ENCODE measurements at places on chromosomes 3 and 15.
A peak's percentile ranks its signal among the peaks of the same experiment; 100 is the strongest.

DNA sequence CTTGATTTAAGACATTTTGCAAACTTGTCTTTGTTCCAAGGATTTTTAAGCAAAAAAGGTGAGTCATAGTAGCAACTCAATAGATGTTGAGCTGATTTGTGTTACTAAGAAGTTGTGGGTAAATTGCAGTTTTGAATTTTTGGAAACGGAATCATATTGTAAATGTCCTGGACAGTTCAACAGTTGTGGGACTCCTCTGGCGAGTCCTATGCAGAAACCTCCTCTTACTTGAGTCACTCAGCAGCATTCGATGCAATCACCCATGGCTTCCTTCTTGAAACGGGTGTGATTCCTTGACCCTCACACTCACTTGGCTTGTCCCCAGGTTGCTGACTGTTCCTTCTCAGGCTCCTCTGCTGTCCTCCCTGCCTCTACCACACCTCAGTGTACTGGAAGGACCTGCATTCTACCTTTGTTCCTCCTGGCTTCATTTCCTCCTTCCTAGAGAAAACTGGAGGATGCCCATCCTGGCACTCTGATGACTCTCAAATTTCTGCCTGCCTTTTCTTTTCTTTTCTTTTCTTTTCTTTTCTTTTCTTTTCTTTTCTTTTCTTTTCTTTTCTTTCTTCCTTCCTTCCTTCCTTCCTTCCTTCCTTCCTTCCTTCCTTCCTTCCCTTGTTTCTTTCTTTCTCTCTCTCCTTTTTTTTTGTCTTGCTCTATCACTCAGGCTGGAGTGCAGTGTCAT, 52.8 kb upstream of the DGKG start:
- peak; percentile 62 for DNase-seq

GRCh38 chr3:185927501-185928200, 10.2 kb downstream of the TRA2B start:
- DNase-seq = no peak

DNA sequence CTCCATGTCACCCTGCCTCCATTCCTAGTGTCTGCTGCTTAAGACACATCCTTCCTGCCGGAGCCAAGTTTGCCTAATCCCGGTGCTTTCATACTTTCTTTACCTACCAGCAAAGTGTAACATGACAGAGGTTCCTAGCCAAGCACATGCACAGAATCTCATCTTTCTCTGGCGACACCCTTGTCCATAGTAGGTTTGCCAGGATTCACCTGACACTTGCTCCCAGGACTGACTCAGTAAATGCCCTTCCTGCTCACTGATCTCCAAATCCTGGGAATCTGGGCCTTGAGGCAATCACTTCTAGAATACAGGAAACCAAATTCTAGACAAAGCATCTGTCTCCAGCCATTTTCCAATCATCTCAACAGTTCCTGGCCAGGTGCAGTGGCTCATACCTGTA, 10.2 kb upstream of the NR2E3 start:
- DNase-seq = no peak

DNA sequence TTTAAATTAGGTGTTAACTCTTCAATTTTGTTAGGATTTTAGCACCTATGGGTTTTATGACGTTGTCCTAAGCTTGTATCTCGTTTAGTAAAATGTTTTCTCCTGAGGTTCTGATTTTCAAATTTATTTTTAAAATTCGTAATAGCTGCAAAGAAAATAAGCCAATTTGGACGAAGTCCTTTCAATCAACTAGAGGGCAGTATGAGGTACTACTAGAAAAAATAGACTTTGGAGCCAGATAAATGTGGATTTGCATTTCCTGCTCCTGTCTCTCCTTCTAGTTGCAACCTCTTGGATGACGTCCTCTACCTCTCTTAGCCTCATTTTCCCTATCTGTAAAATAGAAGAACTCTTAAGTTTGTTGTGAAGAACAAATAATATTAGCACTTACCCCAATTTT, 81.1 kb downstream of the SLTM start:
- DNase-seq = no peak

- DNase-seq = no peak
These were observed 162.1 kb upstream of the LYSMD4 start for GRCh38 chr15:99895189-99895955.

DNA sequence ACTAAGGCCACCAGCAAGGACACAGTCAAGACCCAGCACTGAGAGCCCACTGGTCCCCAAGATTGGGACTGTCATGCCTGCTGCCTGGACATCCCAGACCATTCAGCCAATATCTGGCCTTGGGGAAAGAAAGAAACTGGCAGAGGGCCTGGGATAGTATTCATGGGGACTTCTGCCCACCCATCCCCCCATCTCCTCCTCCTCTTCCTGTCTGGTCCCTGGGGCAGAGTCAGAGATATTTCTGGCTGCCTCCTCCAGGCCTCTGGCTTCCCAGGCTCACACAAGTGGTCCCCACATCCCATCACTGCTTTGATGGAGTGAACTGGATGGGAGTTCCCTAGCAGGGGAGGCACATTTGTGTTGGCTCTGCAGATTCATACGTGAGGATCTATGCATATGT, 4.2 kb upstream of the RASL12 start:
- peak; percentile 58 for DNase-seq

DNA sequence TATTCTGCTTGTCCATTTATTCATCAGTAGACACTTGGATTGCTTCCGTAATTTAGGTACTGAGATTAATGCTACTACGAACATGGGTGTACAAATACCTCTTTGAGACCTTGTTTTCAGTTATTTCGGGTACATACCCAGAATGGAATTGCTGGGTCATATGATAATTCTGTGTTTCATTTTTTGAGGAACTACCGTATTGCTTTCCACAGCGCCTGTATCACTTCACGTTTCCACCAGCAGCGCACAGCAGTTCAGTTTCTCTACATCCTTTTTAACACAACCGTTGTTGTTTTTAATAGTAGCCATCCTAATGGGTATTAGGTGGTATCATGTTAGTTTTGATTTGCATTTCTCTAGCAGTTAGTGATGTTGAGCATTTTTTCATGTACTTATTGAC, 9.5 kb downstream of the PAK2 start:
- DNase-seq = no peak

- DNase-seq = no peak
These were observed 63.2 kb upstream of the LPP start for GRCh38 chr3:188090620-188091309.

GRCh38 chr3:62723166-62723913, 151.9 kb downstream of the CADPS start:
- no peak for DNase-seq

- no peak for DNase-seq
These were observed 37.6 kb upstream of the LRIG1 start for GRCh38 chr3:66538390-66538789.

- DNase-seq = peak; percentile 37
These were observed 1.0 kb downstream of the PDE12 start for GRCh38 chr3:57557085-57557537.

- DNase-seq = peak; percentile 37
These were observed 422.7 kb upstream of the TPRG1 start for GRCh38 chr3:188749010-188749617.

GRCh38 chr3:89912031-89912430, 804.6 kb downstream of the EPHA3 start:
- DNase-seq = no peak

- peak; percentile 66 for DNase-seq
These were observed 68.0 kb downstream of the OXNAD1 start for GRCh38 chr3:16332904-16333426.

DNA sequence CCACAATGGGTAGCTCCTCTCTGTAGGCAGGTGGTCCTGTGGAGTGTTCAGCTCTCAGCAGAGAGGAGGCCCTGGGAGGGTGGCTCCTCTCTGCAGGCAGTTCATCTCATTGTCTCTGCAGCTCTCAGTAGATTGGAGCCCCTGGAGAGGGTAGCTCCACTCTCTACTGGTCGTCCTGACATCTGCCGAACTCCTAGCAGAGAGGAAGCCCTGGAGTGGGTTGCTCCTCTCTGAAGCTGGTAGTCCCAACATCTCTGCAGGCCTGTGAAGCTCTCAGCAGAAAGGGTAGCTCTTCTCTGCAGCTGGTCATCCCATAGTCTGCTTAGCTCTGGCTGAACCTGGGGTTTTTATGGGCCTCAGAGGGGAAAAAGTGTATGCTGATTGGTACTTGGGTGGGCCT, 50.8 kb downstream of the EFCAB12 start:
- DNase-seq = no peak

- DNase-seq = no peak
These were observed 128.3 kb upstream of the EIF1B start for GRCh38 chr3:40181182-40181581.

DNA sequence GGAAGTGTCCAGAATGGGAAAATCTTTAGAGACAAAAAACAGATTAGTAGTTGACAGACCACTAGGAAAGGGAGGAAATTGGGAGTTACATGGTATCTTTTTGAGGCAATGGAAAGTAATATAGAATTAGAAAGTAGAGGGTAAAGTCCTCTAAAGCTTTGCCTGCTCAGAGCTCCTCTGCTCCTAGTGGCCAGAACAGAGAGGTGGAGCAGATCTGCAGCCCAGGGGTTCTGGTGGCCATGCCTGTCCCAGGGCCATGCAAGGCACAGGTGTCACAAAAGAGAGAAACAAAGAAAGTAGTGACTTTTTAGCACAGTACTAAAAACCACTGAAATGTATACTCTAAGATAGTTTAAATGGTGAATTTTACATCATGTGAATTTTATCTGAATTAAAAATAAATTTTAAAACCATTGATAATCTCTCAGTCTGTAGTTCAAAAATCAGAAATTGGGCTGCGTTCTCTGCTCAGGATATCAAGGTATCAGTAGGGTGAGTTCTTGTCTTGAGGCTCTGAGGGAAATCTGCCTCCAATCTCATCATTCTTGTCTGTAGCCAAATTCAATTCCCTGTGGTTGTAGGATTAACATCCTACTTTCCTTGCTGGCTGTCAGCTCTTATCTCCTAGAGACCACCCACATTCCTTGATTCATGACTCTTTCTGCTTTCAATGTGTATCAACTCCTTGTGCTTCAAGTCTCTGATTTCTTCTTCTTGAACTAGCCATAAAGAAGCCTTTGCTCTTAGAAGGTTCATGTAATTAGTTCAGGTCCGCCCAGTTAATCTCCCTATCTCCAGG, 23.6 kb downstream of the PYGO1 start:
- DNase-seq = no peak

GRCh38 chr3:8970971-8971589, 7.8 kb upstream of the RAD18 start:
- peak; percentile 76 for DNase-seq

- no peak for DNase-seq
These were observed 3.9 kb upstream of the HEG1 start for GRCh38 chr3:125059488-125060245.

GRCh38 chr3:126113238-126113555, 29.3 kb upstream of the SLC41A3 start:
- no peak for DNase-seq

- no peak for DNase-seq
These were observed 3.5 kb upstream of the CHST14 start for GRCh38 chr15:40467261-40467615.

DNA sequence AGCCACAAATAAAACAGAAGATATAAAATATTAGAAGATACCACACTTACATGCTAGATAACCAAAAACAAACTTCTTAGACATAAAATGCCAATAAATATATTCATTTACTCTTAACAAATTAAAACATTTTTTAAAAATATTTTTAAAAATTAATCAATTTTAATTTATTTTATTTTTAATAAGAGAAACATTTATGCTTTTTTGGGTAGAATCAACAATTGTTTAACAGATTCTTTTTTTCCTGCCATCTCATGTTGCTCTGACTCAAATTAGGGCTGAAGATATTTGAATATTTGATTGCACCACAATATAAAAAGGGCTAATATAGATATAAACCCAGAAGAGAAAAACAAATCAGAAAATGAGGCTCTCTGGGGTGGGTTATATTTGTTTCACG, 172.6 kb downstream of the GOLGA6L6 start:
- no peak for DNase-seq
